Parietal lobe (tissue), 2 donors: ENCODE measurements at places on chromosomes 16 and 17. TPM values are rescaled to one million over a fixed set of nuclear protein-coding genes. Genes with fewer than 3 reads are reported as not detected.

EVI2A gene
- 1.9 TPM for total RNA-seq

TBC1D26 gene
- total RNA-seq = 4.4 TPM

TBC1D3K gene
- 0.31 TPM for total RNA-seq

UBTF gene
- total RNA-seq = 101 TPM

GPRC5C gene
- 5.6 TPM for total RNA-seq

EFCAB13 gene
- 9.7 TPM for total RNA-seq

SPATA22 gene
- 1.3 TPM for total RNA-seq

NPB gene
- total RNA-seq = 2.5 TPM

MED13 gene
- 198 TPM for total RNA-seq

KCTD2 gene
- total RNA-seq = 34.1 TPM

KRT27 gene
- total RNA-seq = not detected

TBC1D3C gene
- 1.9 TPM for total RNA-seq

KRT31 gene
- total RNA-seq = 0.94 TPM

NLRP1 gene
- total RNA-seq = 73.6 TPM
